Lung (tissue), 17 donors: ENCODE measurements at places on chromosomes 11 and 22.

DNA sequence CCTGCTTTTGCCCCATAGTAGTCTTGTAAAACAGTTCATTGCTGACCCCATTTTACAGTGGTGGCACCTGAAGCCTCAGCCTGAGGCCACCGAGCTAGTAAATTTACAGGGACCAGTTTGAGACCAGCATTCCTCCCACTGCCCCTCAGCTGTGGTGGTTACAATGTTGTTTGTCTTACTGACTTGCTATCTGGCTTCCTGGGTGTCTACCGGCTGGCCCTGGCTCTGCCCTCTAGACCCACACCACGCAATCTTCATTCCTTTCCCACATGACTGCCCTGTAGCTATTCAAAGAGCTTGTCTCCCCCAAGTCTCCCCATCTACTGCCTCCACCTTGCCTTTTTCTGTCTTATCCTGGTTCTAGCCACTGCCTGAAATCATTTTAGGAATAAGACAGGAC is 20.8 kb downstream of the PIK3IP1 start:
- H3K4me3 ChIP-seq: no peak overlapping the region
- H3K4me1 ChIP-seq: no peaks in the 10 kb centered on the region
- peaks cover 43% of the 10 kb centered on the region for H3K36me3 ChIP-seq
- H3K27me3 ChIP-seq: no peaks in the 10 kb centered on the region

GRCh38 chr11:117871160-117871559 is 5.3 kb downstream of the FXYD6 start:
- peaks cover 21% of the 10 kb centered on the region for H3K4me1 ChIP-seq
- peaks cover under 1% of the 10 kb centered on the region for H3K36me3 ChIP-seq
- H3K27me3 ChIP-seq: no peaks in the 10 kb centered on the region
- no peak for DNase-seq
- H3K27ac ChIP-seq: no peak overlapping the region

- no peak overlapping the region for H3K27ac ChIP-seq
- no peaks in the 10 kb centered on the region for H3K27me3 ChIP-seq
- no peaks in the 10 kb centered on the region for H3K4me1 ChIP-seq
- H3K4me3 ChIP-seq: no peak overlapping the region
Observed at GRCh38 chr11:63470311-63470710, 20.7 kb downstream of the PLAAT5 start.

DNA sequence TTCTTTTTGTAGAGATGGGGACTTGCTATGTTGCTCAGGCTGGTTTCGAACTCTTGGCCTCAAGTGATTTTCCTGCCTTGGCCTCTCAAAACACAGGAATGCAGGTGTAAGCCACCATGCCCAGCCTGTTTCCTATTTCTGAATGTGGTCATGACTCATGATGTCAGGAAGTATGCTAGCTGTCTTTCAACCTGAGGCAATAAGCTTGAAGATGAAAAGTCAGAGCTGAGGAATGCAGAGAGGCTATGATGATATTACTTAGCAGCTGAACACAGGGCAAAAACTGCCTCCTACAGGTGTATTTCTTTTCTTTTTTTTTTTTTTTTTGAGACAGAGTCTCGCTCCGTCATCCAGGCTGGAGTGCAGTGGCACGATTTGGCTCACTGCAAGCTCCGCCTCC is 9.0 kb upstream of the NUCB2 start:
- H3K27ac ChIP-seq: no peak overlapping the region
- H3K27me3 ChIP-seq: no peaks in the 10 kb centered on the region
- no peak for DNase-seq
- no peaks in the 10 kb centered on the region for H3K36me3 ChIP-seq

DNA sequence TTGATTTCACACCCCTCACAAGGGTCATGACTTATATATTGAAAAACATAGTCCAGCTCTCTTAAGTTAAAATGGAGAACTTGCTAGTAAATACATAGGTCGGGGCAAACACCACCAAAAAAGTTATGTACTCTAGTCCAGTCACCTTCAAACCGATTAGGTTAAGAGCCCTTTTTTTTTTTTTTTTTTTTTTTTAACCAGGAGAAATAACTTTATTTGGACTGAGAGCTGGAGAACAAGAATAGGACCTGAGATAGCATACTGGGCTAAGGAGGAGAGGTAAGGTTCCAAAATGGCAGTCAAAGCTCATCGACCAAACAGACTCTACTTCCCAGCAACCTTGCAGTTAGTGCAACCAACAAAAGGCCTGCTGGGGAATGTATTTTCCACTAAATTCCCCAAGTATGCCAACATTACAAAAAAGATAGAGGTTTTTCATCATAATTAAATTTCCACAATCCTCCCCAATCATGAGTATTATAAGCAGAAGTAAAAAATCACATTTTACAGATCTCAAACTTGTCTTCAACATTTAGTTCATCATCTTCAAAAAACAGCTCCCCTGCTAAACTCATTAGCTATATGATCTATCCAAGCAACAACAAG is 3.8 kb downstream of the TMEM41B start:
- peaks cover 10% of the 10 kb centered on the region for H3K4me1 ChIP-seq
- DNase-seq: no peak
- no peaks in the 10 kb centered on the region for H3K27me3 ChIP-seq
- H3K27ac ChIP-seq: no peak overlapping the region
- H3K36me3 ChIP-seq: no peaks in the 10 kb centered on the region
- H3K4me3 ChIP-seq: no peak overlapping the region

GRCh38 chr11:1641096-1641495 is 11.5 kb downstream of the KRTAP5-5 start:
- no peaks in the 10 kb centered on the region for H3K36me3 ChIP-seq
- no peak overlapping the region for H3K27ac ChIP-seq
- H3K27me3 ChIP-seq: no peaks in the 10 kb centered on the region
- no peak overlapping the region for H3K4me3 ChIP-seq
- peaks cover 9% of the 10 kb centered on the region for H3K4me1 ChIP-seq
- no peak for DNase-seq

DNA sequence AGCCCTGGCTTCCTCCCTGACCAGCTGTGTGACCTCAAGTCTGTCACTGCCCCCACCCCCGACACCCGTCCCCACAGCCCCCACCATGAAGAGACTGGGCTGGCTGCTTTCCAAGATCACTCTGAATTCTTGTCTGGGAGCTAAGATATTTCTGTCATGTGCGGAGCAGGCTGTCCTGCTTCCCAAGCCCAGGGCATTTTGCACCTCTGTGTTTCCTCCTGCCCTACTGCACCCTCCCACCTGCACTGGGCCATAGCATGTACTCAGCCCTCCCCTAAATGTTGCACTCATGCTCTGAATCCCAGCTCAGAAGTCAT is 30.3 kb upstream of the MYEOV start:
- peak; percentile 64 for DNase-seq
- H3K27ac ChIP-seq: no peak overlapping the region
- H3K4me1 ChIP-seq: no peaks in the 10 kb centered on the region
- no peaks in the 10 kb centered on the region for H3K27me3 ChIP-seq
- H3K36me3 ChIP-seq: no peaks in the 10 kb centered on the region
- no peak overlapping the region for H3K4me3 ChIP-seq

DNA sequence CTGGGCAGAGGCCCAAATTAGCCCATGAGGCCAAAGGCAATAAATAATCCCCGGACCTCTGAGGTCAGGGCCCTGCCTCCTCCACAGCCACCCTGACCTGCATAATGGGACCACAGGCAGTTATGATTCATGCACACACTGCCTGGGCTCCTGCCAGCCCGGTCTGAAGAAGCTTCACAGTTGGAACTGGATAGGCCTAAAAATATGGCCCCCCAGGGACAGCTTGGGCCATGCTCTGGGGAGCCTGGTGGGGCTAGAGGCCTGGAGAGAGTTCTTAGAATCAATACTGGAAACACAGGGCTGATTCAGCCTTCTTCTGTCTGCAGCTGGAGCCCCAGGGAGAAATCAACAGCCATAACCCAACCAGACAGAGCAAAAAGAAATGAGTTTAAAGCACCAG is 112.8 kb upstream of the CADM1 start:
- H3K27me3 ChIP-seq: no peaks in the 10 kb centered on the region
- no peak overlapping the region for H3K4me3 ChIP-seq
- no peak for DNase-seq
- no peaks in the 10 kb centered on the region for H3K36me3 ChIP-seq
- no peak overlapping the region for H3K27ac ChIP-seq
- H3K4me1 ChIP-seq: no peaks in the 10 kb centered on the region

DNA sequence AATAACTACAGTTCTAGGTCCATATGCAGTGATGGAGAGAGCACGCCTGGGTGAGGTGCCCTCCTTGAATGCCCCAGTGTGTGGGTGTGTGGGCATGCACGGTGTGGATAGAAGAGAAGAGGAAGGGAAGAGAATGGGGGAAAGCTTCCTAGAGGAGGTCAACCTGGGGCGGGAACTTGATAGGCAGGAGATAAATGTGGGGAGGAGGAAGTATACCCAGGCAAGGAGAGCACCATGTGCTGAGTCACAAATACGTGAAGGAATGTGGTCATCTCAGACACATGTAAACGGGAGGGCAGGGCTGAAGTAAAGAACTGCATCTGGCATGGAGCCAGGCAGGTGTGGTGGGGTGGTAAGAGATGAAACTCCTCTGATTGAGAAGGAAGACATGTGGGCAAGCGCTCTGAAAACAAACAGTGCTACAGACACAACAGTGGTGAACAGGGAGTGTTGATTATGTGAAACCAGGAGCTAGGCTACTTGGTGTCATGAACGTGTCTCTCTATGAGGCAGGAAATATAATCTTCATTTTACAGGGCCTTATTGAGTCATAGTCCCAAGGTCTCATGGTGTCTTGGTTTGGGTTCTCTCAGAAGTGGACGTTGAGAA is 61.5 kb upstream of the EED start:
- no peak for DNase-seq
- H3K4me1 ChIP-seq: peaks cover 10% of the 10 kb centered on the region
- H3K27ac ChIP-seq: no peak overlapping the region
- H3K36me3 ChIP-seq: no peaks in the 10 kb centered on the region
- H3K4me3 ChIP-seq: no peak overlapping the region
- no peaks in the 10 kb centered on the region for H3K27me3 ChIP-seq

DNA sequence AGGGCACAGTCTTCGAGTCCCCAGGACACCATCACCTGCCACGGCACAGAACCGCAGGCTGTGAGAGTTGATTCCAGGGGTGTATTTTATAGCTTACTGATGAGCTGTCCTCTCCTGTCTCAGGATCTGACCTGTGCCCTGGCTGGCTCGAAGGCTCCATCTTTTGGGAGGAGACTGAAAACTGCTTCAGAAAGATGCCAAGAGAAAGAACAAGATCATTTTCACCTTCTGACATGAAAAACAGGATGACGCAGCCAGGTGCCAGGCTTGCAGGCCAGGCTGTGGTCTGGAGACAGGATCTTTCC is 2.2 kb downstream of the MRGPRD start:
- no peak overlapping the region for H3K4me3 ChIP-seq
- no peaks in the 10 kb centered on the region for H3K36me3 ChIP-seq
- H3K27me3 ChIP-seq: no peaks in the 10 kb centered on the region
- no peak for DNase-seq
- no peaks in the 10 kb centered on the region for H3K4me1 ChIP-seq

DNA sequence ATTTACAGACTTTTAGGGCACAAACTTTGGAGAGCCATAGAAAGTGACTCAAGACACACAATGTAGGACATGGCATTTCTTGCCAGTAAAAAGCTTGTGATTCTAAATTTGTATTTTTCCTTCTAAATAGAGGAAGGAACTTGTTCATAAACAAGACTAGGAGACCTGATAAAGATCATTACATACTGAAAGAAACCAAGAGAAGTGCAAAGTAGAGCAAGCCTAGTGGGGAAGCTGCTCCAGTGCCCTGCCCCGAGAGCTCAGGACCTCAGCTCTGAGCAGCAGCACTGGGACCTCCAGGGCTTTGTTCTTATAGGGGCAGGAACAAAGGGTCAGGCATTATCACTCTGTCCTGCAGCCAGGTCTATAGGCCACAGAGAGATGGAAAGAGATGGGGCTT is 7.2 kb downstream of the IRAG1 start:
- no peak overlapping the region for H3K4me3 ChIP-seq
- no peaks in the 10 kb centered on the region for H3K36me3 ChIP-seq
- H3K4me1 ChIP-seq: no peaks in the 10 kb centered on the region
- no peaks in the 10 kb centered on the region for H3K27me3 ChIP-seq
- no peak overlapping the region for H3K27ac ChIP-seq
- DNase-seq: no peak

DNA sequence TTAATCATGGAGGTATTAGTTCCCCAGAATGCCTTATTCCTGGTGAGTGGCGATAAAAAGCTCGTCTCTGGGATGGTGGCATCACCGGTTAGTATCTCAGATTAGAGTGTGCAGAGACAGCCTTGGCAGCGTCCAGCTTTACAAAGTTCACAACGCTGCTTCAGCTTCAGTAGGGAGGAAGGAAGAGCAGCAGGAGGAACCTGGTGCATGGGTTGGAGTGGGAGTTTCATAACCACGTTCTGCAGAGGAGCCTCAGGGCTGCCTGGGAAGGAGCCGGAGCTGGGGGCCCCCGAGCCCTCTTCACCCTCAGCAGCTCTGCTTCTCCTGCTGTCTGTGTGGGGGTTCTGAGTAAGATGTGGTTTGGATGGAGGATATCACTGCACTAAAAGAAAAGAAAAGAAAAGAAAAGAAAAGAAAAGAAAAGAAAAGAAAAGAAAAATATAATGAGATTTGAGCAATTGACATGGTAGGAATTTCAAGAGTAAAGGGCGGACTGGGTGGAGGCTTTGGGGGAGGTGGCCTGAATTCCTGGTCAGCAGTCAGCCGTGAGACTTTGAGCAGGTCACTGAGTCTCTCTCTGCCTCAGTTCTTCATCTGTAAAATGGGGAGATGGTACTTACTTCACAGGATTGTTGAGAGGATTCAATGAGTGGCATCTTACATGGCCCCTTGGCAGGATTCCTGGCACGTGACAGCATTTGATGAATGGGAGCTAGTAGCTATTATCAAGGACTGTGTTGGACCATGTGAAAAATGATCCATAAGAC is 6.5 kb downstream of the ASPHD2 start:
- H3K4me3 ChIP-seq: no peak overlapping the region
- no peaks in the 10 kb centered on the region for H3K36me3 ChIP-seq
- H3K4me1 ChIP-seq: no peaks in the 10 kb centered on the region
- no peak overlapping the region for H3K27ac ChIP-seq
- peaks cover 2% of the 10 kb centered on the region for H3K27me3 ChIP-seq

DNA sequence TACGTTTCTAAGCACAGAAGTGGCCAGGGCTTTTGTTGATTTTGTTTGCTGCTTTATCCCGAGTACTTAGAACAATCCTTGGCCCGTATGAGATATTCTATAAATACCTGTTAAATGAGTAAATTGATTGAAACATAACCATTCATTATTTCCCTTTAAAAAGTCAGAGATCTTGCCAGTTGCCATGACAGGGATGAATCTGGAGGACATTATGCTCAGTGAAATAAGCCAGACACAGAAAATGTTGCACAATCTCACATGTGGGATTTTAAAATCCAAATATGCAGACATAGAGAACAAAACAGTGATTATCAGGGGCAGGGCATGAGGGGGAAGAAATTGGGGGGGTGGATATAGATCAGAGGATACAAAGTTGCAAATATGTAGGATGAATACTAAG is 1240.1 kb downstream of the LRRC4C start:
- H3K27ac ChIP-seq: no peak overlapping the region
- no peak for DNase-seq
- H3K27me3 ChIP-seq: no peaks in the 10 kb centered on the region
